ENCODE measurements at places on chromosomes 5 and 9. TPM values are rescaled to one million over a fixed set of nuclear protein-coding genes. Genes with fewer than 3 reads are reported as not detected.

Gene ZNF618
- 22.0 TPM for total RNA-seq

Gene SLC25A2
- total RNA-seq, result 0.24 TPM

Gene PPP2R2B
- 13.2 TPM for total RNA-seq

Gene PTGR1
- 51.8 TPM for total RNA-seq

Gene GRM6
- 0.05 TPM for total RNA-seq

Gene TMEM215
- 0.34 TPM for total RNA-seq

Gene IL3
- not detected for total RNA-seq

Gene NR5A1
- total RNA-seq, result 0.39 TPM

Gene KIF4B
- total RNA-seq, result not detected

Gene SLC6A18
- total RNA-seq, result not detected

Gene DBH
- 0.24 TPM for total RNA-seq

Gene TNFSF8
- total RNA-seq, result not detected

Gene KLF4
- 5.9 TPM for total RNA-seq

Gene STC2
- total RNA-seq, result 38.5 TPM

Gene ZNF483
- 65.9 TPM for total RNA-seq

Gene INSYN2B
- total RNA-seq, result not detected

Gene CENPH
- 86.4 TPM for total RNA-seq

Gene FBP2
- total RNA-seq, result not detected

Gene CCDC192
- 0.53 TPM for total RNA-seq

Gene PCA3
- not detected for total RNA-seq
